ENCODE measurements at places on chromosomes 11 and 22.

GRCh38 chr22:49756201-49756600, 71.5 kb downstream of the BRD1 start:
- DNase-seq = no peak

GRCh38 chr11:8574798-8575197, 19.2 kb downstream of the STK33 start:
- DNase-seq = no peak

DNA sequence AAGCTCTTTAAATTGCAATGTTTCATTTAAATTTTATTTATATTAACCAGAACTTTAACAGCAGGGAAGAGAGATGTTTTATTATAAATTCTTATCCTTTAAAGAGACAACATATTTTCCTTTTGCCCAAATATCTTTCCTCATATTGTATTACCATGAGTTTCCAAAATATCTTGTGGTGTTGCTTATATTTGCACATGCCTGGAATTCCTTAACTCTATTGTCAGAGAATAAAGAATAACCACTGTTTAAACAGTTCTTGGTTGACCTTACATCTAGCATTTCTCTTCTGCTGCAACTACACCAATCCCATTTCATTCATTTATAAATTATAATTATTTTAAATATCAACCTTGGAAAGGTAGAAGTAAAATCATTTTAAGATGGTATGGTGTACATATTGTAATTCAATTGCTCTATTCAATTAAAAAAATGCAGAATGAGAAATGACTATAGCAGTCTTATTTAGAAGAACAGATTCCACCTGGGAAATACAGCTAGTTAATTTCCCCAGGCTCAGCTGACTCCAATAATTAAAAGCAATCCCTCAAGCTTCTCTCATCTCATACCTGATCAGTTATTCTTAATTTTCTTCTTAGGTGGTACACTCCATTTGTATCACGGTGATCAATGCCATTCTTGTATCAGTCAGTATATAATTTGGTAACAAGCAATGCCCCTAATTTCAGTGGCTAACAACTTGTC, 923.3 kb downstream of the KCNA4 start:
- no peak for DNase-seq

DNA sequence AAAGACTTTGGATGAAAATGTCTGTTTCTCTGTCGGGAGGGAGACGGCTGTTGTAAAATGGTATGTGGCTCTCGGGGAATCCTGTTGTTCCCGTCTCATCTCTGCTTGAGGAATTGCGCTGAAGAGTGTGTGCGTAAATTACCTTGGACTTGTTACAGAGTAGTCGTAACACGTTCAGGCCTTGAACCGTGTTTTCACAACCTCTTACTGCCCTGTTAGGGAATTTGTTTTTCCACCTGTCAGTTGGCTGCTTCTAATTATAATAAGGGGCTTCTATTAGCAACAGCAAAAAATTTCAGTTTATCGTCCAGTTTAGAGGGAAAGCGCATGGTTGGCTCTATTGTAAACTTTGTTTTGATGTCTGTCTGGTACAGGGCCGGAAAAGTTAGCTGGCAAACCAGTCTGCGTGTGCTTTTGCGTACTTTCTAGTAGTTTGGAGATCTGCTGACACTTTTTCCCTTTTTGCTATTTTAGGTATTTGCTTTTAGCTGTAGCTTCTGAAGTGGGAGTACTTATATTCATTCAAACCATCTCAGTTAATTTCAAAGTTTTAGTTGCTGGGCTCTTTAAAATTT, 1.5 kb downstream of the HIPK3 start:
- DNase-seq = no peak
